NCI-H1417 (cell line): ENCODE measurements at places on chromosomes 7 and 10.
A peak's percentile ranks its signal among the peaks of the same experiment; 100 is the strongest.

DNA sequence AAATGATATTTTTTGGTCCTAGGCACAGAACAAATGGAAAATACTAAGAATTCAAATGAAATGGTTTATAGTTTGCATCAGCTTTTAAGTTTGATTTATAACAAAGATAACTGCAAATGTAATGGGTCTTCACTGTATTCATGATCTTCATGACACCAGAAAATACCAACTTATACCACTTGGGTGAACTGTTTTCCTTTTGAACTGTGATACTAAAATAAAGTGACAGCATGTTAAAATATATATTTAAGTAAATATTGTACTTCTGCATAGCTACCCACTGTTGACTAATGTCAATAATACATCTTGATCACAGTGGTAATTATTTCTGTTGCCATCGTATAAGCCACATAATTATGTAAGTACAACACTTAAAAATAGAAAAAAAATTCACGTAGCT lies 442.0 kb upstream of the ANKRD30A start:
- DNase-seq: no peak

DNA sequence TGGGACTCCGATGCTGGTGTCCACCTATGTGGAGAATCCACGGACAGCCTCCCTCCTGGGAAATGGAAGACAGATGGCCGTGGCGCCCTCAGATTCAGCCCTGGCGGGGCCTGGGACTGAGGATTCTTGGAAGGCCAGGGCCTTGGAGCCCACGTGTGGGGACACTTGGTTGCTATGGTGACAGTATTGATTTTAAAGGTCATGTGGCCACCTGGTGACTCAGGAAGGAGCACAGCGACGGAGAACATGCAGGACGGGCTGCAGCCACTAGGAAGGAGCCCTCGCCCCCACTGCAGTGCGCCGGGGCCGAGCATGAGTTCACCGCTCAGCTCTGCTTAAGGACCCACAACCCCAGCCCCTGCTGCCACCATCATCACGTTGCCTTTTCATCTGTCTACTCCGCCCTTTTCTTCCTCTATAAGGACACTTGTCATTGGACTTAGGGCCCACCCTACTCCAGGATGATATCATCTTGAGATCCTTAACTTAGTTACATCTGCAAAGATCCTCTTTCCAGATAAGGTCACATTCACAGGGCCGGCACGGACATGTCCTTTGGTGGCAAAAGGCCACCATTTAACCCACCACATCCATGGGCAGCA lies 3.7 kb upstream of the STK32C start:
- peak; percentile 27 for DNase-seq

DNA sequence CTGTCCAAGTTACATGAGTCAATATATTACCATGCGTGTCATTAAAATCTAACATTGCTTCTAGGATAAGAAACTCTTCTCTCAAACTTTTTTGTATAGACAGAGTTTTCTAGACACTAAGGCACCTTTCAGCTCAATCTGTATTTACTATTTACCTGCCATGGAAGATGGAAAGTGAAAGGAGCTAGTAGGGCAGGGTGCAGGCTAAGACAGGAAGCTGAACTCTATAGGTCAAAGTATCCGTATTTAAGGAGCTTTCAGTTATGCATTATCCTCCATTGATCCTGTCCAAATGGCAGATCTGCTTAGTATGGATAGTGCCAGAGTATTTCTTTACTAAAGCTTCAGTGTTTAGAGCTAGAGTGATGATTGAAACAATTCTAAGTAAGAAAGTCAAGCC lies 612.8 kb downstream of the IPMK start:
- no peak for DNase-seq

DNA sequence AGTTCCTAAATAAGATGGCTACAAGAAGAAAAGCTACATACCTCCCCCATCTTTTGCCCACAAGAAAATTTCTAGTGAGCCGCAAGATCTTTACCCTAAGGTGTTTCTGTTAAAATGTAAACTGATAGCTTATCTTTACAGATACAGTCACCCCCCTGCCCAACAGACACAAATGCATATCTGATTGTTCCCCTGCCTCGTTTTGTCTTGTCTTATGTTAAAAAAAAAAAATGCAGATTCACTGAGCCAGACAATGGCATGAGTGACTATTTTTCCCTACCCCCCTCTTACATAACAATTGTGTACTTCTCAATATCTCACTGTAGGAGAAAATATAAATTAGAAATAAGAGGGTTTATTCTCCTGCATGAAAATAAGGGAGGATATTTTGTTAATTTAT lies 8.5 kb downstream of the ZNF138 start:
- DNase-seq: no peak

DNA sequence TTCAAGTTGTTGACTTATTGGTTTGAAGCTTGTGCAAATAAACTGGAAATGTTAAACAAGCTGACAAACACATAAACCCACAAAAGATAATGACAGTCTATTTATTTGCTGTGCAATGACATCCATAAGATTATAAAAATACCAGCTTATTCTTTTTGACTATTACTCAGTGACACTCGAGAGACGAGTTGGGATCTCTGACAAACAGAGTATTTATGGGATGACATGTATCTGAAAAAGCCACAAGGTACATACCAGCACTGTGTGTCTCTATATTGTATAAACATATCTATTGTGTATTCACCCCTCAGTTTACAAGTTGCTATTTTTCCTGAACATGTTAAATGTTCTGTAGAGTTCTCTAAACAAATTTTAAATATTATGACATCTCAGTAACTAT lies 88.9 kb downstream of the CHRM2 start:
- DNase-seq: no peak

DNA sequence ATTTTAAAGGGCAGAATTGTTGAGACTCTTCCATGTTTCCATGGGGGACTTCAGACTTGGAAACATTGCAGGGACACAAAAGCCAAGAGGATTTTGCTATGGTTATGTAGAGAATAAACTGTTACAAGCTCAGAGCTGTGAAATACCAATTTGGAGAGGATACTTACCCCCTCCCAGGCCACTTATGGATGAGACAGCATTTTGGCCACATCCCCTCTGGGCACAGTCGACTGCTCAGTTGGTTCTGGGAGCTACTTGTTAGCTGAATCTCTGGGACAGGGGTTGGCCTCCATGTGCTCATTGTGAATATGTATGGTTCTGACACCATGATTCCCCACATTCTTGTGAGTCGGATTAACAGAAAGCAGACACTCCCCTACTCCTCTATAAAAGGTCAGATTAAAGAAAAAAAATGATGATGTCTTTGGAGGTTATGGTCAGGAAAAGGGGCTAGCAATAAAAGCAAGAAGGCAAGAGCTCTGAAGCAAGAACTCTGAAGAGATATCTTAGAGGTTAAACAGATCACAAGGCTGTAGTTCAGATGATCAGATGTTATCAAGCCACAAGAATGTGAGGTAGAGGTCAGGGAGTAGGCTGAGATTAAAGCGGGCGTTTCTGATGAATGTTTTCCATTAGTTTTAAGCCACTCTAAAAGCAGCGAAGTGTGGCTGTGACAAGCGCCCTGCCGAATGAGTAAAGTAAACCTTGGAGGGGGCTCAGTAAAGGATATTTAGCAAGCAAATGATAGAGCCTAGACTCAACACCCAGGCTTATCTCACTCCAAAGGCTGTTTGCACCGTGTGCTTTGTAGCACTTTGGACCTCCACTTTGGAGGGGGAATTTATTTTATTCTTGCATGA lies 17.2 kb downstream of the STAMBPL1 start:
- DNase-seq: no peak

GRCh38 chr10:60816628-60817397 lies 38.5 kb downstream of the CDK1 start:
- DNase-seq: peak; percentile 5

- no peak for DNase-seq
These were observed 37.2 kb upstream of the CUL1 start for GRCh38 chr7:148661471-148661870.

- no peak for DNase-seq
These were observed 47.3 kb upstream of the MXI1 start for GRCh38 chr10:110160081-110160480.

GRCh38 chr7:134827436-134827835 lies 48.0 kb downstream of the CALD1 start:
- DNase-seq: no peak

DNA sequence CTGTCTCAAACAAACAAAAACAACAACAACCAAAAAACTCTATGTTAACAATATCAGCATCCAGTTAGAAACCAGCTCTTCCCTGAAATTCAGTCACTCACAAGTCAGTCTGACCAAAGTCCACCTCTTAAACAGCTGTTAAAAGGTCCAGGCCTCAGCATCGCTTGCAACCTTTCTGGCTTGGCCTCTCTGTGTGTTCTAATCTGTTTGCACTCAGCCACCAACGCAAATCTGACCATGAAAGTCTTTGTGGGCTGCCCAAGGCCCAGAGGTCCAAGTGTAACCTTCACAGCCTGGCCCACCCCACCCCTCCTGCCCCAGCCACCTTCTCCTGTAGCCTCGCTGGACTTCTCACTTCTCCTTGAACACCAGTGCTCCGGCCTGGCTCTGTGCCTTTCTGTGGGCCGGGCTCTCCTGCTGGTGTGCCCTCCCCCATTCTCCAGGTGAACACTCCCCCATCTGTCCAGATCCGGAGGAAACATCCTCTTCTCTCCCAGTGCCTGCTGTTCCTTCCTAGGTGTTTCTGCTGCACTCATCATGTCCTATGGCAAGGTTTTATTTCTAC lies 72.2 kb upstream of the EFCAB10 start:
- DNase-seq: no peak

DNA sequence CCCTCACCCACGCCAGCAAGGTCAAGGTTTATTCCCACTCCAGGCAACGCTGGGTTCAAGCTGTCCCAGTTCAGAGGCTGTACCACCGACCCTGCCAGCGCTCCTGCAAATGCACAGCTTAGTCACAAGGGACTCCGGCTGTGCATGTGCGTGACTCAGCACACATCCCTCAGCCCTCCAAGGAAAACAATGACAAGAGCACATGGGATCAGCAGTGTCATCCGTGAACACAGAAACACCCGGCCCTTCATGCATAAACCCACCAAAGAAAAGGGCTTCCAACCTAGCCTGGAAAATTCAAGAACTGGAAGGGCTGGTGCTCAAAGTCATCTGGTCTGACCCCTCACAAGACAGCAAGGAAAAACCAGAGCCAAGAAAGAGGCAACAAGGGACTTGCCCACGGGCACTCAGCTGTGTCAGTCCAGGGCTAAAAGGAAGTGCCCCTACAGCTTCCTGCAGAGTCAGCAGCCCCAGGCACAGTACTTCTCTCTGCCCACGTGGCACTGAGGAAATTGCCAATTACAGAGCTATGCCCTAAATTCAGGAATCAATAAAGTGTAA lies 106.1 kb downstream of the KCNMA1 start:
- peak; percentile 70 for DNase-seq

DNA sequence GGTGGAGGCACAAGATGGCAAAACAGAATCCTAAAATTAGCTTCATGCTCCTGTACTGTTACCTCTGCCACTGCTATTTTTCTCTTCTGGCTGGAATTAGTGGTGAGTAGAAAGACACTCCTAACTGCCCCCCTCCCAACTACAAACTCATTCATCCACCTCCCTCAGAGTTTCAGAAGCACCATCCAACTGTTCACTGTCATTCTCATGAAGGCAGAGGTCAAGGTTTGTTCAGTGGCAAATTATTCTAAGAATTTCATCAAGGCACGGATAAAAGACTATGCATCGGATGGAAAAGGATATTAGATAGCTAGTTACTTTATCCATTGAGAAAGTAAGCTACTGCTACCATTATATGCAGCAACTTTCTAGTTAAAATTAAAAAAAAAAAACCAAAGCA lies 59.7 kb downstream of the LRGUK start:
- DNase-seq: no peak

DNA sequence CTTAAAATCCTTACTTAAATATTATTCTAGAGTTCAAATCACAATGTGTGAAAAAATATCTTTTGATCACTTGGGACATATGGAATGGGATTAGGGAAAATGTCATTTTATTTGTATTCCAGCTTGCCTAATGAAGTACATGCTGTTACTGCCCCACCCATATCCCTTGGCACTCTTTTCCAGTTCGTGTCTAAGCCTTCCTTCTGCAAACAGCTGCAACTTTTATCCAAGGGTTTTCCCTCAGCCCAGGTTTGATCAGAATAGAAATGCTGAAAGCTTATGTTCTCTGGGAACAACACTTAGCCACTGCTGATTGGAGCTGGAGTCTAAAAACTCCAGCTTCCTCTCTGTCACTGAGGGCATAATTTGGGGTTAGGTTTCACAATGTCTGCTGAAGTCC lies 214.1 kb upstream of the FAM3C start:
- no peak for DNase-seq

DNA sequence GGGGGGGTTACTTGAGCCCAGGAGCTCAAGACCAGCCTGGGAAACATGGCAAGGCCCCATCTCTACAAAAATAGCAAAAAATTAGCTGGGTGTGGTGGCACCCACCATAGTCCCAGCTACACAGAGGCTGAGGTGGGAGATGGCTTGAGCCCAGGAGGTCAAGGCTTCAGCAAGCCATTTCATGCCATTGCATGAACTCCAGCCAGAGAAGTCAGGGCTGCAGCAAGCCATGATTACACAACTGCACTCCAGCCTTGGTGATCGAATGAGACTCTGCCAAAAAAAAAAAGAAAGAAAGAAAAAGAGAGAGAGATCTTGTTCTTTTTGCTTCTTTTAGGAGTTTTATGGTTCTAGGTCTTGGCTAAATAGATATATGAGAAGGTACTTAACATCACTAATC lies 200.2 kb upstream of the PHYHIPL start:
- no peak for DNase-seq

DNA sequence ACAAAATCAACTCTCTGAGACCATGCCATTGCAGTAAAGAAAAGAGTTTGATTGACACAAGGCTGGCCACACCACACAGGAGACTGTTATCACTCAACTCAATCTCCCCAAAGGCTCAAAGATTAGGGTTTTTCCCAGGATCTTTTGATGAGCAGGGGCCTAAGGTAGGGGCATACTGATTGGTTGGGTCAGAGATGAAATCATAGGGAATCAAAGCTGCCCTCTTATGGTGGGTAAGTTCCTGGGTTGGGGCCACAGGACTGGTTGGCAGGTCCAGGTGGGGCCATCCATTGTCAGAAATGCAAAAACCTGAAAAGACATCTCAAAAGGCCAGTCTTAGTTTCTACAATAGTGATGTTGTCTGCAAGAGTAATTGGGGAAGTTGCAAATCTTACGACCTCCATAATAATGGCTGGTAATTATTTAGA lies 91.6 kb downstream of the AKR1D1 start:
- no peak for DNase-seq

- peak; percentile 78 for DNase-seq
These were observed 220.9 kb upstream of the MKLN1 start for GRCh38 chr7:131106681-131107336.

DNA sequence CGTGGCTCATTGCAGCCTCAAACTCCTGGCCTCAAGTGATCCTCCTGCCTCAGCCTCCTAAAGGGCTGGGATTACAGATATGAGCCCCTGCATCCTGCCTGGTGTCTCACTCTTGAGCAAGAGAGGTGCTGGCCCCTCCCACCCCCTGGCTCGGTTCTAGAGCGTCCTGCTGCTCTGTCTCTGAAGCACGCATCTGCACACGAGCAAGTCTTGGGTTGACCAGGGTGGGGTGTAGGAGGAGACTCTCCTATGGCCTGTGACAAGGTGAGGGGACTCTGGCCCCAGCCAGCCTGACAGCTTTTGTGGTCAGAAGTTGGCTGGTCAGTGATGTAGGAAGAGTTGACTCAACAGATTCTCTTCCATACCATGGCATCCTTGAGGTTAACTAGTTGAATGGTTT lies 110.7 kb upstream of the CARD11 start:
- DNase-seq: no peak
